Activated gamma-delta T cell (primary cell): ENCODE measurements at places on chromosomes 7 and 10.

DNA sequence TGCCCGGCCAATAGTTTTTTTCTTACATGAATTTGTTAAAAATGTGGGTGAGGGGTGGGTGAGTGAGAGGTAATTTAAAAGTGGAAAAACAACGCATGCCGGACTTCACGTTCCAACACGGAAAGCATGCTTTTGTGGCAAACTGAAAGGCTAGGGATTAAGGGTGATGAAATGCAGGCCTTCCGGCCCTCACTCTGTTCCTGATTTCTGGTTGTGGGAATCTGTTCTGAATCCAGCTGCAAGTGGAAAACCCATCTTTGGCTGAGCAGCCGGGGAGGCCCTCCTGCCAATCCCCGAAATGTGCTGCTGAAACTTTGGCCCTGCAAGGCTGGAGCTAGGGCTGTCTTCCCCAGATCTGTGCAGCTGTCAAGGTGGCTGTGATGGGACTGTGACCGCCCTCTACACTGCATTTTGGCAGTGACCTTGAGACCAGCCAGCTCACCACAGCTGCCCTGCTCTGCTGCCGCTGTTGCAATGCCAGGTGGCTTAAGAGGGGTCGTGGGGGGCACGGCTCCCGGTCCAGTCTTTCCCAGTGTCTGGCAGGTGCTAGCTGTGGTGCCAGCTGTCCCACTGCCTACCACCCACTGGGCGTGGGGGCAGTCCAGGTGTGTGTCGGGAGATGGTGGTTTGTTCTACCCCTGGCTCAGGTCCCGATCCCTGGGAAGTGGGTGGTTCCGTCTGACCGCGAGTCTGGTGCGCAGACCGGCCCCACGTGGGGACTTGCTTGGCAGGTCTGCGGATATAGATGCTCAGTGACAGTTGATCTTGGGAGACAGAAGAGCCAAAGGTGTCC is 39.0 kb downstream of the TET1 start:
- DNase-seq: no peak

DNA sequence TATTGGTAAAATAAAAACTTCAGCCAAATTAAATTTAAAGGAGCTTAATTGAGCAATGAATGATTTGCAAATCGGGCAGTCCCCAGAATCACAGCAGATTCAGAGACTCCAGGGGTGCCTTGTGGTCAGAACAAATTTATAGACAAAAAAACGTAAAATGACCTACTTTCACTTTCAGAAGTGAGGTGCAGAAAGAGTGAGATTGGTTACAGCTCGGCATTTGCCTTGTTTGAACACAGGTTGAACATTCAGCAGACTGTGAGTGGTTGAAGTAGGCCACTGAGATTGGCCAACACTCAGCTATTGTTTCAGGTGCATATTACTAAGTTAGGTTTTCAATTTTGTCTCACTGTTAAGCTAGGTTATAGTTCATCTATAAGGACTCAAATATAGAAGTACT is 153.4 kb downstream of the BICC1 start:
- no peak for DNase-seq

DNA sequence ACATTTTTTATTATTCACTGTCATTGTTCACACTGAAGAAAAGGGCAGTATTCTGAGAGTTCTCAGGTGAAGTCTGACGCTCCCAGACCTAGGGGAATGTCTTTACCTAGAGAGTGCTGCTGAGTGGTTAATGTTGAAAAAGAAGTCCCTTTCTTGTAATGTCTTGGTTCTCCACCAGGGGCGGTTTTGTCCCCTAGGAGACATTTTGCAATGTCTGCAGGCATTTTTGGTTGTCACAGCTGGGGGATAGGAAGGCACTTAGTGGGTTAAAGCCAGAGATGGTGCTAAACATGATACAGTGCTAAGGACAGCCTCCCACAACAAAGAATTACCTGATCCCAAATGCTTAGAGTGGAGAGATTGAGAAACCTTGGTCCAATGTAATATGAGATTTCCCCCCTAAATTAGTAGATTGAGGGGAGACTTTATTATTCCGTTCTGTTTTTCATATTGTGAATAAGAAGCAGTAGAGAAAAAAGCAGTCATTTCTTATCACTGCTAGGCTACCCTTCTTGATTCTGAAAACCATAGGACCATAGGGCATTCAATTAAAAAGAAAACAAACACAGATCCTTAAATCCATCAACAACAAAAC is 13.1 kb downstream of the UMAD1 start:
- DNase-seq: no peak

DNA sequence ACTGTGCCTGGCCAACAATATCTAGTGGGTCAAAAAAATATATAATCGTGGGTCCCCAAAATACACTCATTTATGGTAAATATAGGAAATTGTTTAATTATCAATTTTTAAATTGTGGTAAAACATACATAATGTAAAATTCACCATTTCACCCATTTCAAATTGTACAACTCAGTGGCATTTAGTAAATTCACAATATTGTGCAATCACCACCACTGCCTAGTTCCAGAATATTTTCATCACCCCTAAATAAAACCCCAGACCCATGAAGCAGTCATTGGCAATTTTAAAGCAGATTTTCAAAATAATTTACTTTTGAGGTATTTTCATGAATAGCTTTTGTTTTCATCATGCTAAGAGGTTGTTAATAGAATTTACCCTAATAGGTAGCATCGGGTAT is 10.2 kb downstream of the BLNK start:
- DNase-seq: no peak

GRCh38 chr7:42117201-42117600 is 119.8 kb downstream of the GLI3 start:
- no peak for DNase-seq
